OCI-LY7 (cell line): ENCODE measurements at places on chromosomes 1 and 21. TPM values are rescaled to one million over a fixed set of nuclear protein-coding genes. Genes with fewer than 3 reads are reported as not detected.

CYP4Z1 gene
- total RNA-seq = not detected in 2 replicates

YTHDF2 gene
- total RNA-seq = 82.6 and 83.6 TPM in 2 replicates

MIXL1 gene
- total RNA-seq = 2.2 and 2.7 TPM in 2 replicates

MX1 gene
- 23.9 and 25.1 TPM in 2 replicates for total RNA-seq

TAS1R1 gene
- total RNA-seq = 0.11 TPM in 1 of 2 replicates, not detected in the other

IQCC gene
- total RNA-seq = 8.0 and 8.4 TPM in 2 replicates

LCE2B gene
- not detected in 2 replicates for total RNA-seq

RGS8 gene
- 0.31 and 1.2 TPM in 2 replicates for total RNA-seq

COA6 gene
- 30.7 and 35.2 TPM in 2 replicates for total RNA-seq

SPRR2A gene
- total RNA-seq = not detected in 2 replicates

OR2AK2 gene
- not detected in 2 replicates for total RNA-seq

TMPRSS3 gene
- not detected in 2 replicates for total RNA-seq

BCAN gene
- not detected in 2 replicates for total RNA-seq

ACADM gene
- 228 and 248 TPM in 2 replicates for total RNA-seq

IGSF3 gene
- not detected in 2 replicates for total RNA-seq

FMN2 gene
- total RNA-seq = not detected in 2 replicates

RPTN gene
- total RNA-seq = not detected in 2 replicates

BRDT gene
- not detected in 2 replicates for total RNA-seq

DISC1 gene
- total RNA-seq = 0.91 and 1.4 TPM in 2 replicates

OXCT2 gene
- total RNA-seq = 0.17 TPM in 1 of 2 replicates, not detected in the other

CXADR gene
- 5.4 and 6.6 TPM in 2 replicates for total RNA-seq

UMODL1 gene
- total RNA-seq = 7.4 and 10.0 TPM in 2 replicates

U2AF1 gene
- 60.8 and 96.6 TPM in 2 replicates for total RNA-seq

MPL gene
- total RNA-seq = not detected in 2 replicates

TDRD5 gene
- not detected in 2 replicates for total RNA-seq

TBX19 gene
- total RNA-seq = 0.37 and 0.74 TPM in 2 replicates

UBE2U gene
- not detected in 2 replicates for total RNA-seq

NTNG1 gene
- 5.9 and 6.2 TPM in 2 replicates for total RNA-seq

FAM110D gene
- 0.11 TPM in 1 of 2 replicates, not detected in the other for total RNA-seq

EPHB2 gene
- total RNA-seq = 0.53 and 0.59 TPM in 2 replicates

OR2T33 gene
- not detected in 2 replicates for total RNA-seq

ANGPTL1 gene
- total RNA-seq = not detected in 2 replicates

MMEL1 gene
- not detected in 2 replicates for total RNA-seq

CSF3R gene
- not detected in 2 replicates for total RNA-seq

ANKRD35 gene
- total RNA-seq = not detected in 2 replicates

FNDC5 gene
- not detected in 2 replicates for total RNA-seq

DMBX1 gene
- not detected in 2 replicates for total RNA-seq

GNG4 gene
- not detected in 2 replicates for total RNA-seq

SELENBP1 gene
- total RNA-seq = not detected in 2 replicates

MPZ gene
- 9.0 and 10.8 TPM in 2 replicates for total RNA-seq

DPT gene
- total RNA-seq = not detected in 2 replicates

RGL1 gene
- total RNA-seq = 0.20 and 0.32 TPM in 2 replicates

S100B gene
- not detected in 2 replicates for total RNA-seq

TBX15 gene
- not detected in 2 replicates for total RNA-seq
